ENCODE measurements at places on chromosomes 4 and X. TPM values are rescaled to one million over a fixed set of nuclear protein-coding genes. Genes with fewer than 3 reads are reported as not detected.

SYP gene
- total RNA-seq: 1.0 TPM

- DNase-seq: no peak
Measured at GRCh38 chrX:87582453-87582852, 64.9 kb downstream of the KLHL4 start.

DNA sequence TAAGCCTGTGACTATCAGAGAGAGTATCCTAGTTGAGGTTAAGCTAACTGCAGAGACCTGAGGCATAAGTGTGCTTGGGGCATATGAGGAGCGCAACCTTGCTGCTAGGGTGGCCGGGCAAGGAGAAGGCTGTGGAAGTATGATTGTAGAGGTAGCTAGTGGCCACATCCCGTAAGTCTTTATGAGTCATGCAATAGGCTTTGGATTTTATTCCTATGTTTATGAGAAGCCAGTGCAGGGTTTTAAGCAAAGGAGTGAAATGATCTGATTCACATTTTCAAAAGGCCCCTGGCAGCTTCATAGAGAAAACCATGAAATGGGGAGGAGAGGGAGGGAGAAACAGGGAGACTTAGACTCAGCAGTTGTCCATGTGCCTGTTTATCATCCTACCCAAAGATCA, 92.1 kb upstream of the WDFY3 start:
- no peak for DNase-seq

DNA sequence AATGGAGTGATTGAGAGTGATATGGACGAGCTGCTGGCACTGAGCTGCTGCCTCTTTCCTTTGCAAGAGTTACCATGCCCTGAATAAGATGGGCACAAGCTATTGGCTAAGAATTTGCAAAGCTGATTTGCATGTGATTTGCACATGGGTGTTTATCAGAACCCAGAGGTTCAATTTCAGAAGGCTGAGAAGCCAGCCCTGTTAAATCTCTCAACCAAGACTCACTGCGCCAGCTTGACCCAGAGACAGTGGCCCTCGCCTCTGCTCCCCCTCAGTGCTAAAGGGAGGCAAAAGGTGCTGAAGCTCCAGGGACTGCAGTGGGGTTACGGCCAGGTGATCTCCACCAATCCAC, 701 bp downstream of the ARHGAP4 start:
- DNase-seq: no peak

GC gene
- total RNA-seq: not detected

GRCh38 chr4:84232309-84233095, 266.6 kb downstream of the NKX6-1 start:
- DNase-seq: no peak

AKAP14 gene
- total RNA-seq: not detected

DNA sequence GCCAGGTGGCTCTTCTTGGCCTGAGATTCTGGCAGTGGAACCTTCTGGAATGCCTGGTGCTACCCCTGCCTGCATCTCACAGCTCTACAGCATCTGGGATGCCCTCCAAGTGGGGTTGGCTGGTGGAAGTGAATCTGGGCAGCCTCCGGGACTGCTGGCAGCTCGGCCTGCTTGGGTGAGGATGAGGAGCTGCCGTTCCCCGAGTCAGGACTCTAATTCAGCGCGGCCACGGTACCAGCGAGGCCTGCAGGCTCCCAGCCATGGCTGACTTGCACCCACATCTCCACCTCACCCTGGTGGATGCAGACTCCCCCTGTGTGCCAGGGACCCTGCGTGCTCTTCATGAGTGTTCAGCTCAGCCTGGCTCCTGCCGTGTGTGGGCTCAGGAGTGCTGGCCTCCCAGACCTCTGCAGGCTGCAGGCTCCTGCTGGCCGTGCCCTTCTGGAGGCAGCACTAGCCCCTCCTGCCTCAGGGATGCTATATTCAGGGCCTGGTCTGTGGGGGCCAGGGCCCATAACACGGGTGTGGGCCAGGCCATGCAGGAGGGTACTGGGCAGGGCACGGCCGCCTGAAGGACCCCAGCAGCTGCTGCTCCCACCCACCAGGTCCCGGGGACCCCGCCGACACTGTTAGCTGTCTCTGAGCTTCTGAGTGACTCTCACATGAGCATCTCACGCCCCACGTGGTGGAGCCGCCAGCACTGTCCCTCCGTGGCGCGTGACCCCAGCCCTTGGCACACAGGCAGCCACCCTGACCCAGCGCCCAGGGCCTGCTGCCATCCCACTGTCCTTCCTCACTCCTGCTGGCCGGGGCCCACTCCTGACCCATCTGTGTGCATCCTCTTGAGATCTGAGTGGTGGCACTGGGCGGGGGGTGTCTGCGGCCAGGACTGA, 10.6 kb downstream of the UVSSA start:
- no peak for DNase-seq

MAPK10 gene
- 1.6 TPM for total RNA-seq

GIMD1 gene
- not detected for total RNA-seq

CDKL2 gene
- total RNA-seq: 3.9 TPM

DNA sequence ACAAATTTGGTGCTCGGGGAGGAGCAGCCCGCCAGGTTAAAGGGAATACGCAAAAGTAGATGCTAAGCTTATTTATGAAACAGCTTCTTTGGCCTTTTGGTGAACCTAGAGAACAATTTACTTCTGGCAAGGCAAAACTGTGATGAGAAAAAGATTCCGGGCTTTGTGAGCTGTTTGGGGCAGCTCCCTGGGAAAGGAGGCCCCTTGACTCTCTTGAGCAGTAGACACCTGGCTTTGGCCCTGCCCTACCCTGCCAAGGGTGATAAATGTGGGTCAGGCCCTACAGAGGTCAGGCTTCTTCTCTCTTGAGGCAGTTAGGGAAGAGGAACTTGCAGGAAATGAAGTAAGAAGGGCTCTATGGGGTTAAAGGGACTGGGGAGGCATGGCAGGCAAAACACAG, 509.6 kb downstream of the MID1IP1 start:
- DNase-seq: no peak

GRCh38 chr4:178894126-178894525, 1451.9 kb upstream of the AGA start:
- DNase-seq: no peak

EMCN gene
- 0.34 TPM for total RNA-seq

DNA sequence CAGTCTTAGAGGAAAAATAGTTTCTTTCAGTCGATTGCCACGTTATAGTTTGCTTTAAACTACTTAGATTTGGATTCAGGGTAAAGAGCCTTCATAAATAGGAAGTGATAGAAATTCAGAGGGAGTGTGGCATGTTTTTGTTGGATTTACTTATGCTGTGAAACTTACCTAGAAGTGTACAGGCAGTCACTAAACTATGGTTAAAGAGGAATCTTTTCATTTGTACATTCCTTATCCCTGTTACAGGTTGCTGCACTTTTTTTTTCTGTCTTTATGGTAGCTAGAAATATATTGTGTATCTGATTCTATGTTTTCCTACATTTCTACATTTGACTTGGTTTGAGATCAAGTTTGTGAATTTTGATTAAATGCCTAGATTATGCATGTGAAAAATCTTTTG, 19.1 kb downstream of the WWC2 start:
- DNase-seq: no peak

- no peak for DNase-seq
Measured at GRCh38 chrX:9462456-9462855, 2.4 kb upstream of the TBL1X start.

GABRG1 gene
- total RNA-seq: not detected

WFS1 gene
- total RNA-seq: 37.2 TPM

DNA sequence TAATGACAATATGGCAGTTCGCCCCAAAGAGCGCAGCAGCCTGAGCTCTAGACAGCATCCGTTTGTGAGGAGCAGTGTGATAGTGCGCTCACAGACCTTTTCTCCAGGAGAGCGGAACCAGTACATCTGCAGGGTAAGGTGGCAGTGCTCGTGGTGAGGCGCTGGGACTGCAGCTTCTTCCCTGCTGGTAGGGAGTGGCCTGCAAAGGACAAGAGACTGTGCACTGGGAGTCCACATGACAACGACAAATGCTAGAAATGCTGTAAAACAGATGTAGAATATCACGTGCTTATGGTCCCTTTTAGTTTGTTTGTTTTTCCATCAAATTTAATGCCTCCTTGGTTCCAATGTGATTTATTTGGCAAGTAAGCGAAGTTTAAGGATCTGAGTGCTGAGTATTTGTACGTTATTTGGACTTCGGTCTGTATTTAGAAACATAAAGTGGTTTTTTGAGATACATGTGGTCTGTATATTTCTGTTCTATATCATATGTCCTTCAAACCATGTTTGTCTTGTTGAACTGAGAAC, 35.8 kb downstream of the CLDN22 start:
- no peak for DNase-seq

SCRG1 gene
- total RNA-seq: not detected

DNA sequence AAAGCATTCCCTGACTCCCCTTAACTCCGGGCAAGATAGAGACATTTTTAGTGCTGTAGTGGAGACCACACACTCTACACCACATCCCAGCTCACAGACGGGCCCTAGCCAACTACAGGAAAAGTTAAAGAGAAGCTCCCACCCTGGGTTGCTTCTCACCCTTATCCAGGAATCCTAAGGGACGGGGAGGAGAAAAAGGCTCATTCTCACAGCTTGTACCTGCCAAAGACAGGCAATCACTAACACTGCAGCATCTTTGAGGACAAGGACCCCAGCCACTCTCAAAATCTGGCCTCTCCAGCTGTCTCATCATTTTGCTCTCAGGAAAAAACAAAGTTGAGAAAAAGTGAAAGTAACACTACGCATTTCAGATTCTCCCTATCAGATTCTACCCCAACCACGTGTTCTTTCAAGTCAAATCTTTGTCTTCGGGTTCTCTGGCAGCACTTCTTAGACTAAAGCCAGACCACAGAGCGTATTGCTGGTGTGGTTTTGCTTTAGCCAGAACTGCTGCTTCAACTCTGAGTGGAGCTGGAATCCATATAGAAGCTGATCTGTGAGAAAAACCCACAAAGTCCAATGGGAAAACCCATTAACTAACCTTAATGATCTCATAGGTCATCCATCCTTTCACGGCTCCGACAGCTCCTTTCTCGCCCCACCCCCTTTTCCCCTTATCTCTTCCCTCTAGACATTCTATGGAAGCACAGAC, 605.9 kb upstream of the DIPK2B start:
- peak; percentile 53 for DNase-seq

DNA sequence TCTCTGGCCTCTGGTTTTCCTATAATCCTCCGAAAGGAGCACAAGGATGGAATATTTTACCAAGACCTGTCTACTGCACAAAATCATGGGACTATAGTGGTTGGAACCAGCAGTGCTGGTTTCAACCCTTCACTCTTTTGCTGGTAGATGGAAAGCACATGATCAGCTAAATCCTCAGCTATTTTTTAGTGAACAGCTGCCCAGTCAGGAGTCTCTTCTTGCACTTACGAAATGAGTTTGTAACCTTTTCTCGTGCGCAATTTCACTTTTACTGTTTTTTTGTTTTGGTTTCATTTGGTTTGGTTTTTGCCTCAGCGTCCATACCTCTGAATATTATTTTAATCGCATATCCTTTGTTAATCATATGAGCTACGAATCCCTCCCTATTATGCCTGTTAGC, 418.5 kb upstream of the CPEB2 start:
- DNase-seq: no peak

All from kidney epithelial cell (primary cell).